Left lung (tissue), 14 donors: ENCODE measurements at places on chromosomes 2 and 18. TPM values are rescaled to one million over a fixed set of nuclear protein-coding genes. Genes with fewer than 3 reads are reported as not detected.

LRP1B gene
- 0.03 TPM for total RNA-seq

MPP4 gene
- not detected for total RNA-seq

MROH2A gene
- 0.32 TPM for total RNA-seq

GRCh38 chr2:217090884-217091283 is 231.0 kb upstream of the TNP1 start:
- DNase-seq = no peak

- no peak for DNase-seq
These were observed 308.8 kb upstream of the LYPD1 start for GRCh38 chr2:132978840-132979239.

DNA sequence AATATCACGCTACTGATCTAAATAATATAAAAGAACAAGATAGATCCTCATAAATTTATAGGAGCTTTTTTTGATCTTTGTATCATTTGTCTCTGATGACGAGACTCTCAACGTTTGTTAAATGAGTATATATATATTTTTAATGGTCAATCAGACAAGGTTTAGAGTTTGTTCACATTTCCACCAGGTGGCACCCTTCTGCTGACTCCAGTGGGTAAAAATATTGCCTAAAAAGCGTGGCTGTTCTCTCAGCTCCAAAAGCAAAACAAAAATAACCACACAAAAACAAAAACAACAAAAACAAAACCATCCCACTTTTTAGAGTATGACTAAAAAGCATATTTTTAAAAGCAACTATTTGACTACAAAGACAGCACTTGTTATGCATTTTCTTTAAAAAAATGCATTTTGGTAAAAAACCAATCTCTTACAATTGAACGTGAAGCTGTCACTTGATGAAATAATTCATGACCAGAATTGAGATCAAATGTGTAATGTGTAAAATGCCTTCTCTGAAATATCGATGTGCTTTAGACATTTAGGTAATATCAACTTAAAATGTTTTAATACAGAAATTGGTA is 723.2 kb downstream of the DPP10 start:
- DNase-seq = no peak

GRCh38 chr2:227942021-227942420 is 70.6 kb downstream of the DAW1 start:
- DNase-seq = no peak

DNA sequence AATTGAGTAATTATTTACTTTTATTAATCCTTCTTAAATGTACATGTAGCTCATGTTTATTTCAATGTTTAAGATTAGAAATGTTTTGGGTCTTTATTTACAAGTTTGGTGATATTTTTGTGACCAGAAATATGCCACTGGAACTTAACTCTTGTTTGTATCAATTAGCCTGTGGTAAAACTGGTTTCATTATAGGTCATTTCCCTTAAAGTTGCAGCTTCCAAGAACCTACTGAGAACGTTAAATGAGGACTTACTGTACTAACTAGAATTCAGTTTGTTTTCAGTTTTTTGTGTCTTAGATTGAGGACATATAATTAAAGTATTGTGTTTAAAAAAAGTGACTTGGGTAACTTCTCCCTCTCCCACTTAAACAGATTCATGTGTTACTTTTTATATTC is 4.3 kb downstream of the TYW5 start:
- DNase-seq = no peak

- no peak for DNase-seq
These were observed 68.3 kb upstream of the ZNF521 start for GRCh38 chr18:25420077-25420825.

DNA sequence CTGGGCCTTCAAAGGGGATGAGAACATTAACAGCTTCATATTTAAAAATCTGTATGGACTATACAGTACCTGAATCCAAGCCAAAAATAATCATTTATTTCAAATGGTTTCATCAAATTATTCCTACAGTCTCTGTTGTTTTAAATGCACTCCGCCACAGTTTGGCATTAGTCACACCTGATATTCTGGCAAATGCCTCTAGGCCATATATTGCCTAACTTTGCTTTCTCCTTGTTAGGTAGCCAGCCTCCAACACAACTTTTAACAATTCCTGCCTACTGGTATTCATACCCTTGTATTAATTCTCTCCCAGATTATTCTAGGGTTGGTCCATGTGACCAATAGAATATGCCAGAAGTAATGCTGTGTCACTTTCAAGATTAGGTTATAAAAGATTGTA is 146.6 kb upstream of the FANCL start:
- DNase-seq = no peak
